ENCODE measurements at places on chromosomes 5 and 9.

- DNase-seq: no peak
Observed at GRCh38 chr9:106930477-106930876, 67.5 kb downstream of the ZNF462 start.

GRCh38 chr5:74976651-74977050, 75.7 kb downstream of the GCNT4 start:
- no peak for DNase-seq

GRCh38 chr5:172005708-172006320, 624 bp downstream of the FBXW11 start:
- DNase-seq: no peak

DNA sequence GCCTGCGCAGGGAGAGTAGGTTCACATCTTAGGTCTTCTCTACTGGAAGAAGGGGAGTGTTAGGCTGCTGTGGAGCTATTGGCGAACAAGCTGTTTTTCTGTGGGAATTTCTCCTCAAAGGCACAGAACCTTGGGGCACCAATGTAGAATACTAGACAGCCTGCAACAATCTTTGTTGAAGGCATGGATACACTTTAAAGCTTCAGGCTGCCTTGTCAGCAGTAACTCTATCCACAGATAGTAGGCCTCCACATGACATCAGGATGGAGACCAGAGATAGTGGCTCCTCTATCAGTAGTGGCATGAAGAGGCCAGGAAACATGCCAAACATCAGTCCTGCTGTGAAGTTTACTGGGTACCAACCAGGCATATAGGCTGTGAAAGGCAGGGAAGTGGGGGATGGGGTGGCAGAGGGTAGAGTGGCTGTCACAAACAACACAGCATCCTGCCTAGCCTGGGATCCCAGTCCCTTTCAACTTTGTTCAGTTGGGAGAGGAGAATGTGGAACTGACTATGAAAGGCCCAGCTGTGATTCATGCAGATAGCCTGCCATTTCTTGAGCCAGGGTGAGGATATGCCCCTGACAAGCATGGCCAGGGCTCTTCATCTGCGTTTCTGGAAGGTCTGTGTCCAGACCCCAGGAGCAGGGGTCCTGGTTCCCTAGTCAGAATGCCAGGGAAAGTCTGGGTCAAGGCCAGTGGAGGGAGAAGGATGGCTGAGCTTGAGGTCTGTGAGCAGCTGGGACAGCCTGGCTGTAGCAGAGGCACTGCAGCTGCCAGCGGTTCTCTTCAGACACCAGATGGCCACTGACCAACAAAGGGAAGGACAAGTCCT, 1.0 kb upstream of the HK3 start:
- no peak for DNase-seq

DNA sequence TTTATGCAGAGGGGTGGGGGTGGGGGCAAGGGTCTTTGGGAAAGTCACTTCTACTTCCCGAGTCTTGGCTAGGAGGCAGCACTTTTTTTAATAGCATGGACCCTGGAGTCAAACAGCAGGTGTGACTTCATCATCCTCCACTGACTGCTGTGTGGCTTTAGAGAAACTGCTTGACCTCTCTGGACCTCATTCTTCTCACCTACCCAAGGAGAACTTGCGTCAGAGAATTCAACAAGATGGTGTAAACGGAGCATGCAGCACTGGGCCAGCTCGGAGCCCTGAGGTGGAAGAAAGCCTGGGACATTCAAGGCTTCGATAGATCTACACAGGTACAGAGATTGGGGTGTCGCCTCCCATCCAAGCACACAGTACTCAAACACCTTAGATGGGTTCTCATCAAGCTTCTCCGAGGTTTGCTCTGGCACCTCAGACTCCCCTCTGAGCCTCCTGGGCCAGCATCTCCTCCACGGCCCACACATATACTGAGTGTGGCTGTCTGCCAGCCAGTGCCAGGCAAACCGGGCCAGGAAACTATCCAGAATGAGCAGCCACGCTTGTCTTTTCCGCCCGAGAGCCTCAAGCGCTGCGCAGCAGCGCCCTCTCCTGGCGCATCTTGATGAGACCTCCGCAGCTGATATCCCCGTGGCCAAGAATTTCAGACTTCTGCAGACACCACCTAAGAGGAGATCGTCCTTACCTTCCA, 4.6 kb upstream of the SLC25A48 start:
- DNase-seq: peak; percentile 67

- no peak for DNase-seq
Observed at GRCh38 chr9:110410961-110411360, 73.3 kb upstream of the TXNDC8 start.

DNA sequence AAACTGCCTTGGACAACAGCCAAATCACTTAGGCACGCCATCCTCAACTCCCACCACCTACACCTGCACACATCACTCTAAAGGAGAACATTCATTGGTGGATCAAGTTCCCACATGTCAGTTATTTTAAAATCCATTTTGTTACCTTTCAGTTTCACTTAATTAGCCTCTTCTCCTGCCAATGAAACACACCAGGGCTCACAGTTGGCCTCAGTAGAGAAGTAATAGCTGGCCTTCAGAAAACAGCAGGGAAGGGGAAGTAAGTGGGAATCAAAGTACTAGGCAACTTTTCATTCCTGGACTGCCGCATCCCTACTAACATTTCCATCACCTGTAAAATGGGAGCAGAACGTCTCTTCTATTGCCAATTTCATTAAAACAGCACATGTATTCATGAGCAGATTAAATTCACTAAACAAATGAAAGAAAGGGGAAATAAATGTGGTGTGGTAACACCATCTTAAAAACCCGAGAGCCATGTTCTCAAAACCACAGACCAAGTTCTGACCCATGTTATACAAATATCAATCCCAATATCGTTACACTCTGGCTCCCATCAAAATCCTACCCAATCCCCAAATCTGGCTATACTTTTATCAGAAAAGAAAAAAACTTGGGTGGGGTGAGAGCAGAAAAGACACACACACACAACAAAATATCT, 1.7 kb downstream of the SIL1 start:
- DNase-seq: no peak

GRCh38 chr9:15308511-15308910, 1.5 kb upstream of the TTC39B start:
- no peak for DNase-seq

GRCh38 chr9:14281876-14282275, 32.1 kb downstream of the NFIB start:
- no peak for DNase-seq

DNA sequence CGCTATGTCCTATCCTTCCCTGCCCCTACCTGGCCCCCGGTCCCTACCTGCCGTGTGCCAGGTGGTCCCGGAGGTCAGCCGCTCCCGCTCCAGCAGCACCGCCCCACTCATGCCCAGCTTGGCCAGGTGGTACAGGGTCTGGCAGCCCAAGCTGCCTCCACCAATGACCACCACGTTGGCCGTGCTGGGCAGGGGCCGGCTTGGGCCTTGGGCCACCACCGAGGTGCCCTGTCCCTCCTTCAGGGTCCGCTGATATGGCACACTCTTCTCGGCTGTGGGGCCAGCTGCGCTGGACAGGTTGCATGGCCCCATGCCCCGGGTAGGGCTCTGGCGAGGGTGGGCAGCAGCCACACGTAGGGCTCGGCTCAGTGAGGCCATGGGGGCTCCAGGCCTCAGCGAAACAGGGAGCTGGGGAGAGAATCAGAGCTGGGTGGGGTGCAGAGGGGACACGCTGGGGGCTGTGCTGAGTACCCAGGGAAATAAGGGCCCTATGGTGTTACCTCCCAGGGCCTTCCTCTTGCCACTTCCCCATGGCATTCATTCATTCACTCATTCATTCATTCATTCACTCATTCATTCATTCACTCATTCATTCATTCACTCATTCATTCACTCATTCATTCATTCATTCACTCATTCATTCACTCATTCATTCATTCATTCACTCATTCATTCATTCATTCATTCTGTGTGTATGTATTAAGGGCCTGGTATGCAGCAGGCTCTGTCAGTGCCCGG, 4.2 kb downstream of the SARDH start:
- no peak for DNase-seq

DNA sequence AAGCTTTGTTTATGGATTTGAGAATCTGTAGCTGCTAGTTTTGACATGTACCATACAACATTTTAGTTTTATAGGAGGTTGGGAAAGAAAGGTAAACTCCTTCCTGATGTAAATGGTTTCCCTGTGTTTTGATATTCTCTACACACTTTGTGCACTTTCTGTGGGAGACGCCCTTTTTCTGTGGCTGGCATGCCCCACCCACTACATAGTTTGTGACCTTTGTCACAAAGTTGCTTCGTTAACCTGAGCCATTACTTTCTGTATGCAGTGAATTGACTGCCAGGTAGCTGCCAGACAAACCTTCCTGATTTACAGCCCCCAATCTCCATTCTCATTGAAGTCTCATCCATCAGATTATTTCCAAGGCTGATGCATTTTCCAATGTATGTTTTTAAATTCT, 90.6 kb downstream of the NLN start:
- DNase-seq: no peak

DNA sequence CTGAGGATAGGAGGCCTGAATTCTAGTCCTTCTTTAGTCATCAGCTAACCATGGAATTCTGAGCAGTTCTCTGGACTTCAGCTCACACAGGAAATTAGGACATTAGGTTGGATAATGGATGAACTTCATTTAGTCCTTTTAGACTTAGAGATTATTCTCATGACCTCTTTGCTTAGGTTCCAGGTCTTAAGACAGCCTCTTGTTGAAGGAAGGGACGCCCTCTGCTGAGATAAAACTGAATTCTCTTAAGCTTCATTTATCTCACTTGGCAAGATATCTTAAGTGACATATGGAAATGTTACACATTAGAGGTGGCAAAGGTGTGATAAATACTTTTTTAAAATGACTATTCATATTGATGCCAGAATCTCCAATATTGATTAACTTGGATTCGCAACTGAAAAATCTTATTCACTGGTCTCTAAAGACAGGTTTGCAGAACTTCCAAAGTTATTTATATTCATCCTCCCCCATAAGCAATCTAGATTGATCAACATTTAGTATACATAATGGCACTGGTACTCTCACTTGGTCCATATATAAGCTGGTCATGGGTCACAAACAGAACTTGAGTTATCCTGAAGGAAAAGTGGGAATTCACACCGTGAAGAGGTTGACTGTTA, 16.9 kb upstream of the ZNF366 start:
- DNase-seq: peak; percentile 51
